Amygdala (tissue), 56 donors: ENCODE measurements at places on chromosomes 7 and 10.
A peak's percentile ranks its signal among the peaks of the same experiment; 100 is the strongest.

GRCh38 chr10:18868919-18869318 is 179.7 kb upstream of the MALRD1 start:
- DNase-seq, result no peak

GRCh38 chr7:27933671-27934565 is 194.0 kb downstream of the TAX1BP1 start:
- DNase-seq, result no peak

DNA sequence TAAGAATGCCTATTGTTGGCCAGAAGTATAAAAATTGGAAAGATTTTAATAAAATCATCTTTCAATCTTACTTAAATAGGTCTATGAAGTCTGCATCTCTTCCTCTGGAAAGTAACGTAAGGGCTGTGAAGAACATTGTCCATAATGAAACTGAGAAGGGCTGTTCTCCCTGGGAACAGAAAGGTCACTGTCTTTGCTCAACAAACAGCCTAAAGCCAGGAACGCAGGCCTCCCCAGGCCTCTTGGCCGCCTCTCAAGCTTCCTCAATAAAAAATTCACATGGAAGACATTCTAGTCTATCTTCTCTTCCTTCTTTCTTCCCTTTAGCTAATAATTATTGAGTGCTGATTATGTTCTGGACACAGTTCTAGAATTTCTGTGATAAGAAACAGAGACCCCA is 9.1 kb upstream of the IDI2 start:
- DNase-seq, result peak; percentile 52

DNA sequence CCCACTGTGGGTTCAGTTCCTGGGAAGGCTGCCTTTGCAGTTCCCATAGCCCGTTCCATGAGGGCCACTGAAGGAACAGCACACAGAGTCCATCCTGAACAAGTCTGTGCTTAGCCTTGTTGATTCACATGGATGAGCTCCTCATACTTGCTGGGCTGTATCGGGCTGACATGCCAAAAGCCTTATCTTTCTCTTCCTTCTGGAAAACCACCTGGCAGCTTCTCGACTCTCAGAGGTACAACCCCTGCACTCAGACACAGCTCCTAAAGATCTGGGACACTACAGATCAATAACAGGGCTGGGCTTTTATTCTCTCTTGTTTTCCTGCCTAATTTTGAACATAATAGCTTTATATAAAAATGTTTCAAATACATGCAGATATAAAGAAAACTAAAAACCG is 667.2 kb downstream of the SDK1 start:
- DNase-seq, result no peak

DNA sequence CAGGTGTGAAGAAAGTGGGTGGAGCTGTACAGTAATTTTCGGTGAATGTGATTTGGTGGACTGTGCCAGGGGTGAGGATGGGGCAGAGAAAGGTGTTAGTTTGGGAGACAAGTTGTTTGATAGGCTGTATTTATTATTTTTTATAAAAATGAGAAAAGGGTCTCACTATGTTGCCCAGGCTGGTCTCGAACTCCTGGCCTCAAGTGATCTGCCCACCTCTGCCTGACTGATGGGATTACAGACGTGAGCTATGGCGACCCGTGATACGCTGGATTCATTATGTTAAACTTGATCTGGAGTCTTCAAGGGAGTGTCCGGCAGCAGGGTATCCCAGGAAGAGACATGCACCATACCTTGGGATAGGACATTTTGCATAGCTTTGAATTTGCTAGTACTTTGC is 1.3 kb downstream of the KAT6B start:
- DNase-seq, result no peak

- DNase-seq, result no peak
Measured at GRCh38 chr10:5817322-5818047, 4.3 kb upstream of the GDI2 start.

GRCh38 chr7:135277161-135277560 is 43.5 kb downstream of the STRA8 start:
- DNase-seq, result no peak

GRCh38 chr10:84004221-84004620 is 135.1 kb upstream of the GHITM start:
- DNase-seq, result no peak

GRCh38 chr10:98445200-98445812 is 1.4 kb downstream of the HPS1 start:
- DNase-seq, result no peak

DNA sequence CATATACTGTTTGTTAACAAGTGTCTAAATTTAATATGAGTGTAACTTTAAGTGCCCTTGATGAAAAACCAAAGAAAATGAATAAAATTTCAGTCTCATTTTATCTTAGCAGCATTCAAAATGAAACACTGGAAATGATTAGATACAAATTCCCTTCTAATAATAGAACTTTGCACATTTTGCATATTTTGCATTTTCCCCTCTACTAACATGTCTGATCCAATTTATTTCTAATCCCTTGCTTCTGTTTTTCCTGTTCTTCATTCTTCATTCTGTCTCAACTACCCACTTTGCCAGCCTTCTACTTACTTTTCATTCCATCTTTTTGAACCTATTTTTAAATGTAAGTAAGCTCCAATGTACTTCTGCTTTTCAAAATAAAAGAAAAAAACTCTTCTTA is 42.7 kb upstream of the SEMA3D start:
- no peak for DNase-seq

GRCh38 chr7:44811093-44811492 is 14.6 kb downstream of the PPIA start:
- no peak for DNase-seq

GRCh38 chr7:37832194-37832593 is 16.2 kb upstream of the NME8 start:
- DNase-seq, result peak; percentile 7

- DNase-seq, result no peak
Measured at GRCh38 chr10:18474118-18474455, 177.3 kb downstream of the NSUN6 start.

GRCh38 chr10:95403700-95404461 is 113.1 kb upstream of the PDLIM1 start:
- DNase-seq, result no peak

GRCh38 chr7:84663224-84663623 is 468.6 kb upstream of the SEMA3A start:
- no peak for DNase-seq

DNA sequence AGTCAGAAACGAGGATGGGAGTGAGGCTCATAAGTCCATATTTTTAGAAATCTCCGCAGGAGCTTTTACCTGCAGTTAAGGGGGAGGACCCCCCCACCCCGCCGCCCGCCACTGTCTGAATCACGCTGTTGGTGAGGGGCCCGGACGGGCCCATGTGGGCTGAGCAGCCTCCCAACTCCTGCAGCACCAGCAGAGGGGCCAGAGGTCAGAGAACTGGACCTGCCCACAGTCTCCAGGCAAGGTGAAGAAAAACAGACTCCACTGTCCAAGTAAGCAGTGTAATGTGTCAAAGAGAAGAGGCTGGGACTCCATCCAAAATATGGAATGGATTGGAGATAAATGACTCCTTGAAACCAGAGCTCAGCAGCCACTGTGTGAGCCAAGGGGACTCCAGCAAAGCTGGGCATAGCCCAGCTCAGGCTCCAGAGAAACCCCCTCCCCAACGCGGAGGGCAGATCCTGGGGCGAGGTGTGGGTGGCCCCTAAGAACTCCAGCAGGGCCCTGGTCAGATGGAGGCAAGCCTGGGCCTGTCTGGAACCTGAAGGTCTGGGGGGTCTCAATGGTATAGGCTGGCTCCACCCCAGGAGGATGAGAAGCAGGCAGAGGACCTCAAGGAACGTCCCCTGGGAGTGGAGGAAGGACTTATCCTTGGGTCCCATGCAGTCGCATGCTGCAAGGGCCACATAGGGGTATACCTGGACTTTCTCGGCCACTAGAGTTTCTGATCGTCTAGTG is 128.5 kb upstream of the TNS3 start:
- DNase-seq, result no peak

DNA sequence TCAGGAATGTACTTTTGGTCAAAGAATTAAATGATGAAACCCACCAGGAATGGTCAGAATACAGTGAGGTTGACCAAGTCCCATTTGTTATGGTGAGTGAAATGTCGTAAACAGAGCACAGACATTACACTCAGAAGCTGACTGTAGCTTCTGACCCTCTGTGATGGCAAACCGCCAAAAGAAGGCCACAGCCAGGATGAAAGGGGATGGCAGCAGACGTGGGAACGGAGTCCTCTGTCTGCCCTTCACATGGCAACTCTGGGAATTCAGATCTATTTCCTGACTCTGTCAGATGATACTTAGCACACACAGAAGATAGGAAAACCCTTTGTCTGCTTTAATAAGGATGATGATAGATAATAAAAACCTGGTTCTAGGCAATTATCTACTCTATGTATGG is 757.1 kb downstream of the SORCS3 start:
- no peak for DNase-seq

DNA sequence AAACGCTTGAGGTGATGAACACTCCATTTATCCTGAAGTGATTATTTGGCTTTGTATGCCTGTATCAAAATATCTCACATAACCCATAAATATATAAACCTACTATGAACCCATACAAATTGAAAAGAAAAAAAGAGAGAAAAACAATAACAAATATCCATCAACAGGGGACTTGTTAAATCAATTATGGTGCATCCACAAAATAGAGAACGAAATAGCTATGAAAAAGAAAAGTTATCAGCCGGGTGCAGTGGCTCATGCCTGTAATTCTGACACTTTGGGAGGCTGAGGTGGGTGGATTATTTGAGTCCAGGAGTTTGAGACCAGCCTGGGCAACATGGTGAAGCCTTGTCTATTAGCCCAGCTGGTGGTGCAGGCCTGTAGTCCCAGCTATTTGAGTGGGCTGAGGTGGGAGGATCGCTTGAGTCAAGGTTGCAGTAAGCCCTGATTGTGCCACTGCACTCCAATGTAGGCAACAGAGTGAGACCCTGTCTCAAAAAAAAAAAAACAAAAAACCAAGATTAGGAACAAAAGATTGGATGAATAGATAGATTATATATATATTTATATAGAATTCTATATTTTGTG is 30.6 kb upstream of the IFRD1 start:
- DNase-seq, result no peak

GRCh38 chr7:12490107-12490688 is 80.3 kb upstream of the SCIN start:
- DNase-seq, result no peak

DNA sequence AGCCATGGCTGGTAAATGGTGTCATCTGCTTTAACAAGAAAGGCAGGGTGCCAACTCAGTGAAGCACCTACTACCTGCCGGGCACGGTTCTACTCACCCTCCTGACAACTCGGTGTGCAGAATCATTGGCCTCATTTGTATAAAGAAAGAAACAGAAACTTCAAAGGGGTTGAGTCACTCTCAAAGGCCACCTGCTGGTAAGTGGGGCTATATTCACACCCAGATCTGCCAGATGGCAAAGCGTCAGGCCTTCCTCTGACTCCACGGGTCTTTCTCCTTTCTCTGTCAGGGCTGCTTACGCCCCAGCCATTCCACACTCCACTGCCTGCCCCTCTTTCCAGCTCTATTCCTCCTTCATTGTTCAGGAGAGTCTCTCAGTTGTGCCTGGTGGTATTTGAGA is 309.2 kb downstream of the GFRA1 start:
- no peak for DNase-seq

DNA sequence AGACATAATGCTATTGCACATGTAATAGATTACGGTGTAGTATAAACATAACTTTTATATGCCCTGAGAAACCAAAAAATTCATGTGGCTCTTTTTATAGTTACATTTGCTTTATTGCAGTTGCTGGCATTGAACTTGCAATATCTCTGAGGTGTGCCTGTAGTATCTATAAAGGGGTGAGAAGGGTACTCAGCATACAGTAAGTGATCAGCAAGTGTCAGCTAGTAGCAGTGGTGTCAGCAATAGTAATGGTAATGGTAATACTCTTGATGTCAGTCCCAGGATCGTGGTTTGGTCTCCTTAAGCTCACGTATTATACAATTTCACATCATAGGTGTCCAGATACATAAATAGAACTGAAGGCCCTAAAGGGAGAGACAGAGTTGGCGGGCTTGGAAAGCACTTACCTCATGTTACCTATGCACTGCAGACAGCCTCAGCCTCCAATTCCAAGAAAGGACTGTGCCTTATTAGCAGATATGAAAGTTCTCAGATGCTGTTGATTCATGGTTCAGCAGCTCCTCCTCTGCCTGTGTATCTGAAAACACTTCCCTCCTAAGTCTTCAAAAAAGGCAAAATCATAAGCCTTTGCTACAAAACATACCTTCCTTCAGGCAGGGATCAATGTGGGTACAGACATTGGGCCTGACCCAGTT is 6.6 kb upstream of the GIMAP7 start:
- DNase-seq, result no peak

DNA sequence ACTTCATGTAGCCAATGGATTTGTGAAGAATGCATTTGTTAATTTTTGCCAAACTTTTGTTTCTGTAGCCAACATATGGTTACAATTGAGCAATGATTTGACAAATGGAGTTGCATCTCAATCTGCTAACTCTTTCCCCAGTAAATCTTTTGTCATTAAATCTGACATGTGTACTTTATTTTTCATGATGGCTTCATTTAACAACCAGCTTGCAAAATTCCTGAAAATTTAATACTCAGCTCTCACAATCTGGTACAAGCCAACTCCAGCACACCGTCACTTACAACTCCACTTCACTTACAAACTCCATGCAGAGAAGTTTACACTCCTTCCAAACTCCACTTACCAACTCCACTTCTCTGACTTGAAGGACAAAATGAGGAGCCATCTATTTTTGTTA is 26.5 kb upstream of the HIBADH start:
- DNase-seq, result no peak

- no peak for DNase-seq
Measured at GRCh38 chr7:20222219-20222828, 5.1 kb upstream of the MACC1 start.

DNA sequence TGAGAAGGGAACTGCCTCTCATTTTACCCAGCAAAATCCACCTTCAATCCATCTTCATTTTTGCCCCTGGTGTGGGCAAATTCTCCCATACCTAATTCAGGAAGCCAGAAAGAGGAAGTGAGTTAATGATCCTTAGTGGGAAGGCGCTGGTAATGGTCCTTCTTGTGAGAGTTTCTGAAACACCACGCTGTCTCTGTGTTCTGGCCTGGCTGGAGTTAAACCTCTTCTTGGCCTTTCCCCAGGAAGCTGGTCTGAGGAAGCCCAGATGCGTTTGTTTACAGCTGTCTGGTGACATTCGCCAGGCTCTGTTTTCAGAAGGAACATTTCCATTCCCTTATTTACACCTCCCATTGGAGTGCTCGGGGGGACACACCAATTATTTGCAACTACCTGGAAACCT is 24.3 kb downstream of the HTRA1 start:
- DNase-seq, result no peak

GRCh38 chr7:135291809-135292253 is 58.2 kb downstream of the STRA8 start:
- no peak for DNase-seq

DNA sequence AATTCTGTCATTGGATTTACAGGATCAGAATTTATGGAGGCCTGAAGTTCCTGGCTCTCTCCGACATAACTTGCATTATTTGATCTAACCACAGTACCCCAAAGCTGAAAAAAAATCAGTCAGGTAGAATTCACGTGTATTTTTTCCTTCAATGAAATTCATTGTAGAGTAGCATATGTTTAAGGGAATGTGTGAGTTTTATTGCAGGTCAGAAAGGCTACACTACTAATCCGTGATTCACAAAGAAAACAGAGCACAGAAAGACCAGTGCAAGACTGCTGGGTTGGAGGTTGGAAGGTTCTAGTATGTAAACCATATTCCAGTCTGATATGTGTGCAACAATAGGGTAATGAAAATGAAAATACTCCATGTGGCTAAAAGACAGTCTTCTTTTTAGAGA is 247.0 kb upstream of the FERD3L start:
- no peak for DNase-seq

GRCh38 chr7:47669901-47670384 is 88.0 kb upstream of the TNS3 start:
- DNase-seq, result no peak
